ENCODE measurements at places on chromosomes 1 and 21.

DNA sequence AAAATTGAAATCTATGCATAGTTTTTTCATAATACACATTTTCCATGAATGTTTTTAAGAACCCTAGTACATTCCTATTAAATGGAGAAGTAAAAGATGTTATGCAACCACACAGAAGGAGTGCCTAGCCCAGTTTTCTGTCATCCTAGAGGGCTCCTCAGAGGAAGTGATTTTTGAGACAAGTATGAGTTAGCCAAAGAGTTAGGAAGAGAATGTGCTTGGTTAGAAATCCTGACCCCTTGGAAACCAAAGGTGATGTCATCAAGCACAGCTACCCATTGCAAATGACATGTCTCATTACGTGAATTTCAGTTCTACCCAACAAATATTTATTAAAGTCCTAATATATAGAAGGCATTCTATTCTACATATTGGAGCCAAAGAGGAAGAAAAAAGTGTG lies 88.9 kb upstream of the TNFSF4 start:
- no peak for DNase-seq

DNA sequence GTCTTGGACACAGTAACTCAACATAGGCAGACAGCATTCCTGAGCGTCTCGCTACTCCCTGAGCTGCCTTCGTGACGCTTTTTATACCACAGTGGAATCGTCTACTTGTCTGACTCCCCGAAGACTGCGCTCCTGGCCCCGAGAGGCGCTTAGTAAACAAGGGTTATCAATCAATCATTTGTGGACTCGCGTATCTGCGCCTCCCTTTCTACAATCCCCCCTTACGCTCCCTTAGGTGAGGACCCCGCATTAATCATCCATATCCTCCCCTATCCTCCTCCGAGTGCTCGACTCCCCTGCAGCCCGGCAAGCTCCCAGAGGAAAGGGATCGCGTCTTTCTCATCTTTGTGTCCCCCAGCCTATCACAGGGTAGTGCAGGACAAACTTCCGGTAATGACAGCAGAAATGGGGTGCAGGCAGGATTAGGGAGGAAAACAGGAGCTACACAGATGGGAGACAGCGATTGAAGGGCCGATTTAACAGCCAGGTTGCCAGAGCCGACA lies 522 bp downstream of the TMEM59 start:
- DNase-seq = peak; percentile 45

GRCh38 chr1:12597792-12598191 lies 20.2 kb downstream of the DHRS3 start:
- no peak for DNase-seq

DNA sequence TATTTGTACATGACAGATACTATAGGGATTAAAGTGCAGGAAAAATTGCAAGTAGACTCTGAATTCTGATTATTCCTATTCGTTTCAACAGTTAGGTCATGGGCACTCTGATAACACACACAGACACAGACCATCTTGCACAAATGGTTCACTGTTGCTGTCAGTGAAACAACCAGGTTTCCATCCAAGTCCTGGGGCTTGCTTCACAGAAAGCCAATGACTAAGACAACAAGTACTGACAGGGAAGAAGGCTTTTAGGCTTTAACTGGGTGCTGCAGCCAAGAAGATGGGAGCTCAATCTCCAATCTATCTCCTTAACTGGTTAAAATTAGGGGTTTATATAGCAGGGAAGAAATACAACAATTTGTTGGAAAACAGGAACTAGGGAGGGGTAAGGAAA lies 57.6 kb downstream of the RIMS3 start:
- no peak for DNase-seq

DNA sequence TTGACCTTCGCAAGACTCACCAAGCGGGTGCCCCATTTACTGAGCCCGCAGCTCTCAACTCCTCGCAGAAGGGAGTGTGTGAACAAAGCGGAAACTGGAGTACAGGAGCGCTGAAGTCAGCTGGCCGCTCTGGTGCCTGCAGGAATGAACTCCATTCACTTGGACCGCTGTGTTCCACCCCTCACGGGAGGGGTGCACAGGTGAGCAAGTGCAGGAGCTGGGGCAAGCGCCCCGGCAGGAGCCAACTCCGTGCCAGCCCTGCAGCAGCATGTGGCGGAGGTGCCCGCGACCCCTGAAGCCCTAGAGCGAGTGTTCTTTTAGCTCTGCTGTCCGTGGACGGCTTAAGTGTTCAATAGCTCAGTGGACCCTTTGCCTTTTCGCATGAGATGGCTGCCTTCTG lies 471.6 kb upstream of the ADGRL4 start:
- no peak for DNase-seq

- peak; percentile 98 for DNase-seq
Observed at GRCh38 chr21:41678924-41679318, 87.9 kb downstream of the RIPK4 start.

GRCh38 chr21:42756580-42757250 lies 103.3 kb downstream of the PDE9A start:
- DNase-seq = no peak

DNA sequence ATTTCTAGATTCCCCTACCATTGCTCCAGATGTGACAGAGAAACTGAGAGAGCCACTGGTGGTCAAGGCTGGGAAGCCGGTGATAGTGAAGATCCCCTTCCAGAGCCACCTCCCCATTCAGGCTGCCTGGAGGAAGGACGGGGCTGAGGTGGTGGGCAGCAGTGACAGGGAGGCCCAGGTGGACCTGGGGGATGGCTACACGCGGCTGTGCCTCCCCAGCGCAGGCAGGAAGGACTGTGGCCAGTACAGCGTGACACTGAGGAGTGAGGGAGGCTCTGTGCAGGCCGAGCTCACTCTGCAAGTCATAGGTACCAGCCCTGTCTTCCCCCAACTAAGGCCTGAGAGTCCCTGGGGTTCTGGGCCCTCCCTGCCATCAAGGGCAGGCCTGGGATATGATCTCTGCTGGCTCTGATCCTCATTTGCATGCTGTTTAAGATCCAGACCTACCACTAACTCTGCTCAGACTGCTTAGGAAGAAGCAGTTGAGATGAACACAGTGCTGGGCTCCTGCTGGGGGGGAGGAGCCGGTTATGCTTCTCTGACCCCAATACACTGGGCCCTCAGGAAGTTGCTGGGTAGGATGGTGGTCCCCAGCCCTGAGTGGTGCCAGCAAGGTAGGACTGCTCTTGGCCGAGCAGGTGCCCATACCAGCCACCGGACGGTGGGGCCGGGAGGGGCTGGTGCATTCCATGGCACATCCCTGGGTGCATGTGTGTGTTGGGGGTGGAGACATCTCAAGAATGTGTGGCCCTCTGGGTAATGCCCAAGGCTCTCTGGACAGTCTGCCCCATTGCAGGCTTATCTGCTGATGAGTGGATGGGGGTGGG lies 25.1 kb downstream of the IGFN1 start:
- DNase-seq = no peak

GRCh38 chr1:14441302-14441741 lies 157.2 kb upstream of the KAZN start:
- DNase-seq = no peak

DNA sequence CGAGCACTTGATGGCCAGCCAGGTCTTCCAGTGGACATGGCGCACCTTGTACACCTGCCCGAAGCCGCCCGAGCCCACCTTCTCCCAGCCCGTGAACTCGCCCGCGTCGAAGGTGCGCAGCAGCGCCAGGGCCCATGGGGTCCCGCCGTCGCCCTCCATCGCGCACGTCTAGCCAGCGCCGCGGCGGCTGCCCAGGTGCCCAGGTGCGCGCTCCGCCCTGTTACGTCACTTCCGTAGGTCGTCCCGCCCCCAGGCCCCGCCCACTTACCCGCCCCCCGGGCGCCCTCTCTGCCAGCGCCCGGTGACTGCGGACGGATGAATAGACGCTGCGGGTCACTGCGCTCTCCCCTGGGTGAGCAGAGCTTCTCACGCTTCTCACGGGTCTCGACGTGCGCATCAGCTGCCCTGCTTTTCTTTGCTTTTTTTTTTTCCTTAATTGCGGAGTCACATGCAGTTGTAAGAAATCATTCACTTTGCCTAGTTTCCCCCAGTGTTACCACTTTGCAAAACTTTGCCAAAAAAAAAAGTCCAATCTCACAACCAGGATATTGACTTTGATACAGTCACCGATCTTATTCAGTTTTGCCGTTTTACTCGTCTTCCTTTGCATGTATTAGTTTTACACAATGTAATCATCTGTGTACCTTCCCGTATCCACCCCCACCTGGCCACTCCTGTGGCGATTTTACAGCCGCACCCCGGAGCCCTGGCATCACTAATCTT lies at the start of gene RIPK4:
Gene RIPK4 (minus strand): TSS at position 170 of the 723 bp plus-strand sequence. CDS start 11 bp downstream, at position 159.
- DNase-seq = no peak

DNA sequence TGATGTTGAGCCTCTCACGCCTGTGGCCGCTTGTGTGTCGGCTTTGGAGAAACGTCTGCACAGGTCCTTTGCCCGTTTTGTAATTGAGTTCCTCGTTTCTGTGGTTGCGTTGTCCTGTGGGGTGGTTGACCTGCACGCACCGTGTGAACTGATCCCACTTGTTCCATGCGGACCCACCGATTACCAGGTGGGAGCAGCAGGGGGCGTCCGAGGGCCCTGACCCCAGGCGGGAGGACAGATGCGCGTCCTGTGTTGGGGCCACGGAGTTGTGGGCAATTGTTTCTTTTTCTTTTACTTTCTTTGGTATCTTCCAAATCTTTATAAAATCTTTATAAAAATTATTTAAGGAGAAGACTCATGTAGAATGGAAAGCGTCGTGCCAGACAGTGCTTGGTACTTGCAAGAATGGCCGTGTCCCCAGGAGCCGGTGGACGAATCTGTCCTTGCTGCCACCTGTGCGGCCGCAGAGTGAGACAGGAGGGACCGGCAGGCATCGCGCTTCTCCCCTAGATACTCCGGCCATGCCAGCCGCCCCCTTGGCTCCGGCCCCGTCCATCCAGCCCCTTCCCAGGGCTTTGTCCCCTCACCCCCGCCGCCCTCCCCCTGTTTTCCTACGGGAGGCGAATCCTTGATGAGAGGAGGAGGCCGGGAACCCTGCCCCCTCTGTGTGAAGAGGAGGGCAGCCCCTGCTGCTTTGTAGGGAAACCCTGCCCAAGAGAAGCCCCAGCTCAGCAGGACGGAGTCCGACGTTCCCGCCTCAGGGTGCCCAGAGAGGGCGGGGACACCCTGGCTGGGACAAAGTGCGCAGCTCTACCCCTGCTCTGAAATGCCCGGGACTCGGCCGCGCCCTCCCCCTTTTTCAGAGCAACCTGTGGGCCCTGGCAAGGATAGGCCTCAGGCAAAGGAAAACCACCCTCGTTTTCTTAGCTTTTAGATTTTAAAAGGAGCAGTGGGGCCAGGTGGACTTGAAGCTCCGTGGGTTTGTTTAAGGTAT lies 41.7 kb downstream of the PRKCZ start:
- DNase-seq = no peak

- DNase-seq = no peak
Observed at GRCh38 chr1:17452686-17453085, 13.2 kb upstream of the RCC2 start.

DNA sequence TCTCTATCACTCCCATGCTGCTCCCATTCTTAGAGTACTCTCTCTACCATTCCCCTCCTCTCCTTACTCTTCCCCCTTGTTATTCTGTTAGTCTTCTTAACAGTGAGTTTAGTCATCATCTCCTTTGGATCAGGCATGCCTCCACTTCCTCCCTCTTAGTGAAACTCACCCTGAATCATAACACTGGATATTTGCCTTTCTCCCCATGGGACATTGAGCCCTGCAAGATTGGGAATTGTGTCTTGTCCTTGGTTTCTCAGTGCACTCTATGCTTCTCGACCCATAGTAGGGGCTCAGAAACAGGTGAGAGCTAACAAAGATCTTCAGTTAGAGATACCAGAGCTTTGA lies 68.3 kb upstream of the GCLM start:
- DNase-seq = peak; percentile 21

DNA sequence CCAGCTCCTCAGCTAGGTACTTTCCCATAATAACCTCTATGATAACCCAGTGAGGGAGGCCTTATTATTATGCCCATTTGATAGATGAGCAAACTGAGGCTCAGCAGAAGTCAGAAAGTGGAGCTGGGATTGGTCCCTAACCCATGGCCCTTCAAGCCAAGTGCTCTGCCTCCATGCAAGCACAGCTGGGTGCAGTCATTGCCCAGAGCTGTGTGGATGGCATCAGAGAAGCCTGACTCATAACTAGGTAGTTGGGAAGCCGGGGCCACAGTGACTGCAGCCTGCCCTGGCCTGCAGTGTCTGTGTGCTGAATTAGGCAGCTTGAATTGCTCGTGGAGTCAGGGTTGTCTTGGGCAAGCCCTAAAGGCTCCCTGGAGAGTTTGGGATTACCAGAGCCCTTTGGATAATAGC lies 89.9 kb upstream of the SLC2A1 start:
- DNase-seq = peak; percentile 70

DNA sequence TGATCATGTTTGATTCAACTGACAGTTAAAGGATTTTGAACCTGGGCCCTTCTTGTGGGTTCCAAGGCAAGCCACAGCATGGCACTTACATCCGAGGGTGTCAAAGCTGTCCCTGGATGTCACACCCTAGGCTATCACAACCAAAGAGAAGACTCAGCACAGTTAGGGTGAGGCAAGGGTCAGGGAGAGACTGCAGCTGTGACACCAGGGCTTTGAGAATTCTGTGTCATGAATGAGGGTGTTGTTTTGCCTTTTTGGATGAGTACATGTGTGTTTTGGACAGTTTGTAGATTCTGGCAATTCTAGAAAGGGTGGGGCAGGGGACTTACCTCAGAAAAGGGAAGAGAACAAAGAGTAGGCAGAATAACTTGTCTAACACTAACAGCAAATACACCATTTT lies 37.8 kb upstream of the ZNF326 start:
- DNase-seq = no peak

GRCh38 chr1:247332623-247333361 lies 1.1 kb upstream of the ZNF496 start:
- DNase-seq = no peak

- no peak for DNase-seq
Observed at GRCh38 chr1:93239863-93240262, 59.3 kb downstream of the CCDC18 start.

Measured in H54 (cell line).